ENCODE measurements at places on chromosomes 3 and 15. TPM values are rescaled to one million over a fixed set of nuclear protein-coding genes. Genes with fewer than 3 reads are reported as not detected.

CCDC33 gene
- not detected for total RNA-seq

PRKCD gene
- total RNA-seq: 22.7 TPM

GRCh38 chr3:163915280-163915679 is 1163.0 kb downstream of the SI start:
- no peak for DNase-seq

- peak; percentile 41 for DNase-seq
Measured at GRCh38 chr15:38843736-38844590, 279.3 kb upstream of the RASGRP1 start.

Data from Karpas-422 (cell line).